ENCODE measurements at places on chromosomes 7 and 10.

GRCh38 chr10:117635826-117636225 is 93.3 kb downstream of the EMX2 start:
- no peak for DNase-seq

DNA sequence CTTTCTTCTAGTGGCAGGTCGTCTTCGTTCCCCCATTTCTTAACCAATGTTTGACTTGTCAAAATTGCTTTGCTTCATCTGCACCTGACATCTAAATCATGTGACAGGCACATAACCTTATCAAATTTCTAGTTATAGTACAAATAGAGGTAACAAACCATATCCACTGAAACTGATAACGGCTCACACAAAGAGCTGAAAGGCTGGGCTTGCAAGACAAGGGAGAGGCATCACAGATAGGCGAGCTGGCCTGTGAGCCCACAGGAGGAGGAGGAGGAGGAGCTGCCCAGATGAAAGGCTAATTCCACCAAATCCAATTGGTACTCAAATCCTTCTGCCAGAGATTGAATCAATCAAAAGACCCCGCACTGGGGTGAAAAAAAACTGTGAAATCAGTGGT is 80.2 kb upstream of the NEBL start:
- no peak for DNase-seq

DNA sequence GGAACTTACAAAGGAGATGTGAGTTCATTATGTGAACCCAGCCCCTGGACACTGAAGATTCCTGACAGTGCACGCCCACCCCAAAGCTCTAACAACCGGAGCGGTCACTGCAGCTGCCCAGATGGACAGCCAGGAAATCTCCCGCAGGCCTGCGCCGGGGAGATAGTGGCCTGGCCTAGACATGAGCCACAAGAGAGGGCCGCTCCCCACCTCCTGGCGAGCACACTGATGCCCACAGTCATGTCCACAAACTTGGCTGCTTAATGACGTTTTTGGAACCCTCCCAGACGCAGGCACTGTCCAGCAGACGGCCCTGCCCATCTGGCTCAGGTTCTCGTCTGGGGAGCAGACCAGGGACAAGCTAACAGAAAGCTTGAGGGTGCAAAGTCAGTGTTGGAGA is 34.2 kb downstream of the TCERG1L start:
- DNase-seq: no peak

GRCh38 chr10:93124580-93125318 is 51.1 kb downstream of the CYP26A1 start:
- no peak for DNase-seq

DNA sequence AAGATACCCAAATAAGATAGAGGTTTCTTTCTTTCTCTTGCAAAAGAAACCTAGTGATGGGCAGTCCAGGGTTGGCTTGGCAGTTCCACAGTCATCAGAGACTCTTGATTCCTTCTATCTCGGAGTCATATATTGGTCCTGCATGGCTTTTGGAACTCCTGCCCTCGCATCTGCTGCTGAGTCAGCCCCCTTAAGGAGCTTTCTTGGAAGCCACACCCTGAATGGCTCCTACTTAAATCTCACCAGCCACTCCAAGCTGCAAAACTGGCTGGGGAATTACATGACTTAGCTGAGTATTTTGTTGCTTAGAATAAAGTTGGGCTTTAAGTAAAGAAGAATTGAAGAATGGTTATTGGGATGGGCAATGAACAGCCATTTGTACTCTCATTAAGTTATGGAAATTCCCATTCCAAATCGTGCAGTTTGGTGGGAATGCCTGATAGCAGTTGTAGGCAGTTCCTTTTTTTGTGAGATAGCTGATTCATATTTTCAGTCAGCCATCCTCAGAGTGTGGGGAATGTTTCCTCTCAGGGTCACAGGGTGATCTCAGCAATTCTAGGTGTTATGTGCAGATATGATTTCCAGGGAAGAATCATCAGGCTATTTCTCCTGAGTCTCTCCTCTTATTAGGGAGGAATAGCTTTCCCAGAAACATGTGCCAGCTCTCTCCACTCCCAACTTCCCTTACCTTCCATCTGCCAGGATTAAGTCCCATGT is 209.9 kb downstream of the BBS9 start:
- DNase-seq: no peak

DNA sequence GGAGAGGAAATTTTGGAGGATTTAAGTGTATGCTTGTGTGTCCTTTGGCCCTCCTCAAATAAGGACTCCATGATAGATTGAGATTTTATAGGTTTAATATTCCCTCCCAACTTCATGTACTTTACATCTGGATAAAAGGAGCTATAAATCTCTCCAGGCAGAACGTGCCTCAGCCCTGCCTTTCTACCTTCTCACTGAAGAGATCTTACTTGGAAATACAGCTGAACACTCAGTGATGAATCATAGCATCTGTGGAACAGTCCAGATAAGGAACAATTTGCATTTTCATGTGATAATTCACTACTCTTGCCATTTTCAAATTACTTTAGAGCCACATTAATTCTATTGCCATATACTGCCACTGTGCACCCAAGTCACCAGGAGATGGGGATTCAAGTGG is 364.6 kb upstream of the PODXL start:
- DNase-seq: peak; percentile 1

DNA sequence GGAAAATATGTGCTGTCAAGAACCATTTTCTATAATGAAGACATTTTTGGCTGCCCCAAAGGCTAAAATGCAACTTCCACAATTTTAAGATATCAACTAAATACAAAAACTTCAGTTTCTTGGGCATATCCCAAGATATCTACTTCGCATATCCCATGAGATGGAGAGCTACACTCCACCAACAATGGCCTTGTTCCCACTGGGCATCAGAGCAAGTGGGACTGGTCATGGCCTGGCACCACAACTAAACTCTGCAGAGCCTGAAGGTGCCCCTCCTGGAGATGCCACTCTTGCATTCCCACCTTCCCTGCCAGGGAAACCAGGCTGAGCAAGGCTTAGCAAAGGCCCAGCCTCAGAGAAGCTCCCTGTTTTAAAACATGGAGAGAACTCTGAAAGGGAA is 75.8 kb upstream of the LRRC17 start:
- DNase-seq: no peak

- peak; percentile 57 for DNase-seq
Measured at GRCh38 chr10:11863353-11864109, 40.4 kb downstream of the PROSER2 start.

- DNase-seq: no peak
Measured at GRCh38 chr10:65301181-65301580, 1624.7 kb upstream of the LRRTM3 start.

GRCh38 chr7:120695848-120696247 is 162.1 kb downstream of the TSPAN12 start:
- DNase-seq: no peak

DNA sequence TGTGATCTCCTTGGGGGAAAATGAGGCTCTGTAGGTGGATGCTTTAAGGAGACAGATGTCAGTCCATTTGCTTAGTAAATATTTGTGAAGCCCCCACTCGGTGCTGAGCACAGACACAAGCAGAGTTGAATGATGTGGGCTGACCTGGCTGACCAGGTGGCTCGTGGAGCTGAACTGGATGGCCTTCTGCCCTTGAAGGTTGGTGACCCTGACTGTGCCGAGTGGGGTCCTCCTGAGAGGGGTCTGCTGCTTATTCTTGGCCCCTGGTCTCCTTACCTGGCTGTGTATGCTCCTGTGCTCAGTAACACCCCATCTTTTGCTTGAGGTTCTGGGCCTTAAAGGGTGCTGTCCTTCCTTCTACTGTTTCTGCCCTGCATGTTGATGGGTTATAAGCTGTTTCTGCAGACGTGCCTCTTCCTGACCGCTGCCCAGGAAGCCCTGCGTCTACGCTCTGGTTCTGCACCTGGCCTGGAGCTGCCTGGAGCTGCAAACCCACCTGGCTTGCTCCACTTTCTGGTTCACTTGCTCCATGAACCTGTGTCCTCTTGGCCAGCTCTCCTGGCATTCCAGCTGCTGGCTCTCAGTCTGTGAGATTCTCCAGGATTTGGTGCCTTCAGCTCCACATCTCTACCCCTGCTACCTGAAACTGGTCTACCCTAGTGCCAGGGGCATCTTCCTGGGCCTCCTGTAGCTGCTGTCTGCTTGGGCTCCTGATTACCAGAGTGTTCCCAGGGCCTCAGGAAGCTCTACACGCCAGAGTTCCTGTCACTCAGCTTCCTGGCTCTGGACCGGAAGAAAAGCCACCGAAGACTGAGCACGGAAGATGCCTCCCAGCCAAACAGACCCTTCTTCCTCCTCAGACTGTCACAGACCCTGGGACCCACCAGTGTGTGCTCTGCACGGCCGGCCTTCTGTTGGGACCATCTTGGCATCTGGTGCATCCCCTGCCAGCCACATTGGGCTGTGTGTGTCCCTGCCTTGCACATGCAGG is 76.5 kb downstream of the ADCY1 start:
- no peak for DNase-seq

DNA sequence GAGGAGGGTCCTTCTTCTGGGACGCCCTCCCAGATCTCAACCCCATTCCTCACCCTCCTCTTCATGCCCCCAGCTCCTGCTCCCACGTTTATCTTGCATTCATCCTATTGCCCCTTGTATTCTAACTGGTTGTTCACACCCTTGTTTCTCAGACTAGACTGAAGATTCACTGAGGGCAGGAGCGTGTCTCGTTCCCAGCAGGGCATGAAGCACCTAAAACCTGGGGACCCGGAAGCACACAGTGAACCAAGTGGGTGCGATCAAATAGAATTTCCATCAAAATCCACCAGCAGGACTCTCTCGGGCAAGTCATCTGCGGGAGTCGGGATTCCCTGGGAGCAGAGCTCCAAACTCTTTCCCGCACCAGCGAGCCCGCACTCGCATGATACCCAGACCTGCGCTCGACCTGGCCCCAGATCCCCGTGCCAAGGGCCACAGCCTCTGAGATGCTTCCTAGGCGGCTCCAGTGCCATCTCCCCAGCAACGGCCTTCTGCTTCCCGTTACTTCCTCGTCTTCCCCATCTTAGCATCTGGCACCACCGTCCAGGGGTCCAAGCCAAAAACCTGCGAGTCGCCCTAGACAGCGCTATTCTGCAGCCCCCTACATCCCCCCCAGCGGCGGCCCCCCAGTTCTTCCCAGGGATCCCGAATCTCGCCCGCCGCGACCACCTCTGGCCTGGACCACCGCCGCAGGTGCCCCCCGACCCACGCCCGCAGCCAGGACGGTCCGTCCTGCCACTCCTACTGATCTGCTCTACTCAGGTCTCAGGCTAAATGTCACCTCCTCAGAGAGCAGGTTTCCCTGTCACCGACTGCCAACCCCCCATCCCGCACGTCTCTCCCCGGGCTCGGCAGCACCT is 6.1 kb upstream of the GBX1 start:
- no peak for DNase-seq

- DNase-seq: no peak
Measured at GRCh38 chr7:44277851-44278250, 47.5 kb downstream of the CAMK2B start.

DNA sequence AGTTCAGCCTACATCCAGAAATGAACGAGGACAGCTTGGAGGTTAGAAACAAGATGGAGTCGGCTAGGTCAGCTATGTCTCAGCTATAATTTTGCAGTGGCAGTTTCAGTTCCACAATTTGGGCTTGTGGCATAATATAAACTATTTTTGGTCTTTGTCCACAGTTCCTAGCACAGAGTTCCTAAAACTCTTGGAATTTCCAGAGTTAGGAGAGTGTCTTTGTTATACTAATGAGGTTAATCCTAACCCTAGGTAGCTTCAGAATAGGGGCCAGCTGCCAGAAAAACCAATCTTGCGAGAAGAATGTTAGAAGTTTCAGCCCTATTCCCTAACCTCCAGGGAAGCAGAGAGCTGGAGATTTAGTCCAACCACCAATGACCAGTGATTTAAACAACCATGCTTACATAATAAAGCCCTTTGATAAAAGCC is 131.9 kb downstream of the AKR1D1 start:
- no peak for DNase-seq
